Stomach (tissue), 19 donors: ENCODE measurements at places on chromosomes 12 and 14.
A peak's percentile ranks its signal among the peaks of the same experiment; 100 is the strongest.

DNA sequence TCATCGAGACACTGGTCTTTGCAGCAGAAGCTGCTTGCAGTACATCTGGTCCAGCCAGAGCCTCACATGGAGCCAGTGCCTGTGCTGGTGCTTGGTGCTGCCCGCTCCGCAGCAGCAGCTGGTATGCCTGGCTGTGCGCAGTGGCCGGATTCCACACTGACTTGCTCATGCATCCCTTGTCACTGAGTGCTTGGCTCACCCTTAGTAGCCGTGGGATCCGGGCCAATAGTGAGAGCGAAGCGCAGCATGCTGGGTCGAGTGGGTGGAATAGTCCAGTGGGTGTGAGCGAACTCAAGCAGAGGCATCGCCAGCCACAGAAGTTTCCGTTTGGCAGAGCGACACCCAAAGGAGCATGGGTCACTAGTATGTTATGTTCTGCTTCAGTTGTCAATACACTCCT is 10.1 kb upstream of the FBXO33 start:
- no peak for DNase-seq

DNA sequence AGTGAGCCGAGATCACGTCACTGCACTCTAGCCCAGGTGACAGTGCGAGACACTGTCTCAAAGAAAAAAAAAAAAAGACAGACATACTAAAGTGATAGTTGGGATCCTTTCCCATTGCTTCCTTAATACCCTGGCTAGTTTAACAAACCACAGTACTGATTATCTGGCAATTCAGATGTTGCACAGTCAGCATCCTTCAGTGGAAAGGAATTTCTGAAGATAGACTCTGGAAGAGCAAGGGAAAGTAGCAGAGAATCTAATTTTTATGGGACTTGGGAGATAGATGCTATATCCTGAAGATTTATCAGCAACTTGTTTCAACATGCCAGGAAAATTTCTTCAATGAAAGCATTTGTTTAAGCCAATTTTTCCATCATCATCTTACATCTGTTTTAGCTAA is 6.5 kb upstream of the PPFIBP1 start:
- no peak for DNase-seq

DNA sequence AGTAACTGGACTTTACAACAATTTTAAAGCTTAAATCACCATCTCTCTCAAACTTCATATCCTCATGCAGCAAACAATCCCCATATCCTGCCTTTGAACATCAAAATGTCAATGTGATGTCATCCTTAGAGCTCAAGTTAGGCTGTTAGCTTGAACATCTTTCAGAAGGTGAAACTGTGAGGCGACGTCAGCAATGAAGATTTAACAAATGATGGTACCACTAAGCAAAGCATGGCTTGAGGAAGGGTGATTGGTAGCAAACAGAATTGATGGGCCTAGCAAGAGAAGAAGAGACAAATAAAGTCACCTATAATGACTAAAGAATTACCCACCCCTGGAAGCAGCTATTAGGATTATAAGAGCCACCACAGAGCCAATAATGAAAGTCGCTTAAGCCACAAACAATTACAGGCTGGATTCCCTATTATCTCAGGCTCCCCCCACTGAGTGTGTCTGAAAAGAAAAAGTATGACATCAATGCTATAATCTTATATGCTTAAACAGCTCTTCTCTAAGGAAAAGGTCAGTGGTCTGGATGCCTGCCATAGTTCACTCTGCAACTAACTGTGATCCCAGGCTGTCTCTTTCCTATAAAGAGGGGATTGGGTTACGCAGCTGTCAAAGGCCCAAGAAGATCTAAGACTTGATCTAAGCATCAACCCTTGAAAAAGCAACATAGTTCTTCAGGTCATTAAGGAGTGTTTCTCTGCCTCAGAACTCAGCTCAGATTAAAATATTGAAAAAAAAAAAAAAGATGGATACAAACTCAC is 18.1 kb downstream of the EGLN3 start:
- DNase-seq, result peak; percentile 76

DNA sequence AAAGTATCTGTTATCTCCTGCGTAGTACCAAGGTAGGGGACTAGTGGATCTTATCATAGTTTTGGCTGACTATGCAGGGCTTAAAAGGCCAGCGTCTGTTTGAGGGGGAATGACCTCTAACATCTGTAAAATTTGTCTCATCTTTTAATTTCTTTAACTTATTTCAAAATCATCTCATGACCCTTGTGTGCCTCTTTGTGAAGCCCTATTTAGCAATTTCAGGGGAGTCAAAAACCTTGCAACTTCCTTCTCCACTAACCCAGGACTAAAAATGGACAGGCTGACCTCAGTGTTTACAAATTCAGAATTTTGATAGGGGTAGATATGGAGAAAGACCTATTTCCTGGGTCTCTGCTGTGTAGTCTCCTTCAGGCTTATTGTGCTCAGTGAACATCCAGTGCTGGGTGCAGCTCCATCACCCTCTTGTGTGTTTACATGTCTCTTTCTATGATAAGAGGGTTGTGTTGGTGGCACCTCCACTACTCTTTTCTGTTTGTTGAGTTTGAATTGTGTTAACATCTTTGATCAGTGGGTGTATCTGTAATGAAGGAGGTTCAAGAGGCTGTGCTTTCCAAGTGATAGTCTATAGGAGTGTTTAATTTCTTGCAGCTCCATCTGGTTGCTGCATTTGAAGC is 14.3 kb downstream of the NECAP1 start:
- DNase-seq, result no peak

DNA sequence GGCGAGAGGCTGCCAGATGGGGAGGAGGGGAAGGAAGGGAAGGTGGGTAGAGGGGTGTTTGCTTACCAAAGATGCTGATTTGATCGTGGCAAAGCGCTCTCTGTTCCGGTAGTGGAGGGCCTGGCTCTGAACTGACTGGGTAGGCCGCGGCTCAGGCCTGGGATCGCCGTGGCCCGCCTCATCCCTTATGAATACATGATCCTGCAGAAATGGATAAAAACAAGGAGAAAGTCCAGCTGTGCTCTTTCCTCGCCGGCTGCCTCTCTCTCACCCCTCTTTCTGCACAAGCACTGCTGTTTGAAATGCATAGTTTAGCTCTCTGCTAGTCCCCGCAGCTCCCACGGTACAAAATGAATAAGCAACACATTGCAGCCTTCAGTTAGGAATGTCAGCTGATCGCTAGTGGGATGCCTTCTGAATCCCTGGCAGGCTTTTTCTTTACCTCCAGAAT is 53.8 kb downstream of the PEBP1 start:
- DNase-seq, result peak; percentile 65

DNA sequence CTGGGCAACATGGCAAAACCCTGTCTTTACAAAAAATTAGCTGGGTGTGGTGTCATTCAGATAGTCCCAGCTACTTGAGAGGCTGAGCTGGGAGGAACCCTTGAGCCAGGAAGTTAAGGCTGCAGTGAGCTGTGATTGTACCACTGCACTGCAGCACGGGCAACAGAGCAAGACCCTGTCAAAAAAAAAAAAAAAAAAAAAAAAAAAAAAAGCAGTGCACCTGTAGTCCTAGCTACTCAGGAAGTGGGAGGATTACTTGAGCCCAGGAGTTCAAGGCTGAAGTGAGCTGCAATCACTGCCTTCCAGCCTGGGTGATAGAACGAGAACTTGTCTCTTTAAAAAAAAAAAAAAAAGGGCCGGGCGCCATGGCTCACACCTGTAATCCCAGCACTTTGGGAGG is 5.6 kb downstream of the REM2 start:
- no peak for DNase-seq

- no peak for DNase-seq
Measured at GRCh38 chr14:102215071-102215470, 75.4 kb downstream of the WDR20 start.

GRCh38 chr14:54300881-54301280 is 95.9 kb upstream of the CDKN3 start:
- peak; percentile 70 for DNase-seq

DNA sequence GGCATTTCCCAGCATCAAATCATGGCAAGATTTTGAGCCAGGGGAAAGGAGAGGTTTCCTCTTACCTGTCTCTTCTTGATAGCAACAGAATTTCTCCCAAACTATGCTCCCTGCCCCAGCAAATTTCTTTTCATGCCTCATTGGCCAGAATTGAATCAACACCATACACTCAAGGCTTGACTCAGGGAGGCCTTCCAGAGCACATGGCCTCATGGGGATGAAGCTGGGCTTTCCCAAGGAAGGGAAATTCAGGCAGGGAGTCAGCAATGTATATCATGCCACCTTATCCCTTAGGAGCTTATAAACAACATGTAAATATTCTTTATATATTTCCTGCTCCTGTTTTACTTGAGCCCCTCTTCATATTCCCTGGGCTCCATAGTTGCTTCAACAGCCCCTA is 62.1 kb downstream of the ARF6 start:
- DNase-seq, result no peak

DNA sequence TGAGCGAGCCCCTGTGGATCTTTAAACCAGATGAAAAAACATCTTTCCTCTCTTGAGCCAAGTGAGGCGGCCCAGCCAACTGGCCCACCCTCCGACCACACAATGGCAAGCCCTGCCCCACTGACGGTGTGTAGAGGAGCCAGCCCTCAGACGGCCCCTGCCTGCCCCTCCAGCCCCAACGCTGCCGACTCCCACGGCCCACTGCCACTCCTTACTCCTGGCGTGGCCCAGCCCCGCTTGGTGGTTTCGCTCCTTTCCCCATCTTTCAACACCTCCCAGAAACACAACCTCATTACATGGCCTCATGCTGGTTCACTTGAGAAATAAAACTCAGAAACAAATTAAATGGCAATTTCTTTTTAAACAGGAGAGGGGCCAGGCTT is 80.6 kb upstream of the DICER1 start:
- DNase-seq, result no peak

- no peak for DNase-seq
Measured at GRCh38 chr12:120820884-120821510, 83.2 kb downstream of the SPPL3 start.

GRCh38 chr12:65279369-65280112 is 1.1 kb downstream of the MSRB3 start:
- DNase-seq, result no peak

- DNase-seq, result peak; percentile 63
Measured at GRCh38 chr14:75906680-75907280, 75.0 kb downstream of the TGFB3 start.

- no peak for DNase-seq
Measured at GRCh38 chr12:109494348-109494881, 17.0 kb downstream of the UBE3B start.

DNA sequence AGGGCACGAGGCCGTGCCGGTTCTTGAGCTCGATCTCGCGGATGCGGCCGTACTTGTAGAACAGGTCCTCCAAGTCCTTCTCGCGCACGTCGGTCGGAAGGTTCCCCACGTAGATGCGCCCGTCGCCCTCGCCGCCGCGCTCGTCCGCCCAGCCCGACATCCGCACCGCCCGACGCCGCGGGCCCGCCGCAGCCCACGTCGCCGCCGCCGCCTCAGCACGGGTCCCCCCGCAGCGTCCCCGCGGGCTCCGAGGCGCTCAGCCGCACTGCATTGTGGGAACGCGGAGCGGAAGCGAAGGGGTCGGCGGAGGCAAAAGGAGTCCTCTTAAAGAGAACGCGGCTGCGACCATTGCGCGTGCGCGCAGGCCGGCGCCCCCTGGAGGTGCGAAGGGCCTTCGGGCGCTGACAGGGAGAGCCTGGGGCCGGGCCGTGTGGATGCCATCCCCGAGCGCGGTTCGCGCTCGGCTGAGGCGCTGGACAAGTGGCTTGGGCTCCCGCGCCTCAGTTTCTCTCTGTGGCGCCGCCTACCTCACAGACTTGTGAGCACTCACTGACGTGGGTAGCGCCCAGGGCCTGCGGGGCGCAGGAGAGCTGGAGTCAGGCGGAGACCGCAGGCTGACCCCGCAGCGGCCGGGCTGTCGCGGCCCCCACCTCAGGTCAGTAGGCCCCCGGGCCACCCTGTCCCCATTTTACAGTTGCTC is at the start of gene SRSF9:
SRSF9 (minus strand) TSS at position 299 of the 700 bp plus-strand sequence; CDS start at position 160, 139 bp downstream.
- peak; percentile 96 for DNase-seq

- no peak for DNase-seq
Measured at GRCh38 chr12:96881608-96882007, 25.4 kb upstream of the NEDD1 start.
